GM04504 (cell line): ENCODE measurements at places on chromosomes 6 and 20.

DNA sequence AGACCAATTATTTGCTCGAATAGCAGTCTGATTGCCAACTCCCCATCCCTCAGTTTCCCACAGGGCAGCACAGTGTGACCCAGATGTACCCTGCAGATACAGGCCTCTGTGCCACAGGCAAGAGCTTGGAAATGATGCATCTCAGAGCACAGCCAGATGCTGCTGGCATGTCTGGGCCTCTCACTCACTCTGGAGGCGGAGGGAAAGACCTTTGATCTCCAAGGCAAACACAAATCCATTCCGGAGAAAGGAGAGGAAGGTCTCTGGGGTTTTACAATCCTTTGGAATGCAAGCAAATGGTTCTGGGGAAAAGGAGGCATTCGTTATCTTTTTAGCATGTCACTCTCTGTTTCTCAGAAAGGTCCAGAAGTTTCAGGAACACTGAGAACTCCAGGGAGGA is 74.2 kb downstream of the RIOK1 start:
- no peak for DNase-seq

- no peak for DNase-seq
Measured at GRCh38 chr6:165245287-165245686, 64.1 kb downstream of the C6orf118 start.

DNA sequence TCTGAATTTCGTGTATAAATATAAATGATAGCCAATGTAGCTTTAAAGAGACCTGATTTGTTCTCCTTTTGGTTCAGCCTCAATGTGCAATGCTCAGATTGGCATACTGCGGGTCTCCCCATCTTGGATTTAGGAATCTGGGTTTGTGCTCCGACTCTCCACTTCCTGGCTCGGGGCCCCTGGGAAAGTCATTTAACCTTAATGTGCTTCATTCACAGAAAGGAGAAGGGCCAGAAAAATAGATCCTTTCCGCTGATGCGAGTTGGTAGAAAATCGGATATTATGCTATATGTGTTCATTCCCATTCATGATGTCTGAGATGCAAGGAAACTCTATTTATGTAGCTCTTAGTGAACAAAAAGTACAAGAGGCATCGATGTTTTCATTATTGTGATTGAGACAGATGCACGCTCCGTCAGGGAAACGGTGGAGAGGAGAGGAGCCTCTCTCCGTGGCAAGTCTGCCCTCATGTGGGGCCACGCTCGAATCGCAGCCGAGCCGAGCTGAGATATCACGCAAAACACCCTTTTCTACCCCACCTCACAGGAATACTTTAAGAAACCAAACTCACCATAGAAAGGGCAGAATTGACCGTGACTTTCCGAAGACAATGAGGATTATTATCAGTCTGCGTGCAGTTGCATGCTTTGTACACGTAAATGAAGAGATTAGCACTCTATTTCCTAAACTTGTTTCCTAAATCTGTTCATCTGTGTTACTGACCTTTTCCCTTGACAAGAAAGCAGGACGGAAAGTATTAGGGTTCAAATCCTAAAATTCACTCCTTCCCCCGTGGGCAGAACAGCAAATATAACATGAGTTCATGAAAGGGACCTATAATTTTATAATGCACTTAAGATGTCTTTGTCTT is 136.6 kb downstream of the COL9A1 start:
- no peak for DNase-seq

DNA sequence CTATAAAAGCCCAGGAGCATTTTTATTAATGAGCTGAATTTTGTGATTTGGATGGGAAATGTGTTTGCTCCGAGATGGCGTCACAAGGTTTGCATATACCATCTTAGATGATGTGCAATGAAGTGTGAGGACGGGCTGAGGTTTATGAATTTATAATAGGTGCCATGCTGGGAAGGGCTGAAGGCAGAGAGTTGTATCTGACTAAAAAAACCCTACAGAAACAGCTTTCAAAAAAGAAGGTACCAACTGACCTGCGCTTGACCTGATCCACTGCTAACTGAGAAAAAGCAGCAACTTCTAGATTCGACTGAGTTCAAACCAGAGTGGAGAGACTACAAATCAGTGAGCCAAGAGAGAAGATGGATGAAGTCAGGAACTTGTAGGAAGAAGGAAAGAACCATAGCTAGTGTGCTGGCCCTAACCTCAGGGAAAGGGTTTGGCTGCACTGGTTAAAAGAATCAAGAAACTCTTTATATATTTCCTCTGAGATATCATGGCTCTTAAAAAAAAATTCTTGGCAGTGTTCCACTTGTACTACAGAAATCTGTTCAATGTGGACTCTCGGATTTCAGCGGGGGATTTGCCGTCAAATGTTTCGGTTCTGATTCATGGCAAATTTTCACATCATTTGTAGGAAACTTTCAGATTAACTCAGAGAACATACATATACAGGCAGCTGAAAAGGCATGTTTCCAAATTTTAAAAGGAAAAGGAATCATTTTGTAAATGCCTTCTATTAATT is 56.5 kb upstream of the HDGFL1 start:
- no peak for DNase-seq

- DNase-seq = no peak
Measured at GRCh38 chr6:42873313-42873712, 6.1 kb upstream of the RPL7L1 start.

GRCh38 chr6:155024391-155025027 is 29.4 kb downstream of the TIAM2 start:
- DNase-seq = no peak

- DNase-seq = no peak
Measured at GRCh38 chr6:100135977-100136376, 142.0 kb upstream of the MCHR2 start.

GRCh38 chr6:36546308-36546919 is 865 bp downstream of the STK38 start:
- DNase-seq = no peak

- no peak for DNase-seq
Measured at GRCh38 chr20:18628330-18628920, 40.6 kb downstream of the DTD1 start.

DNA sequence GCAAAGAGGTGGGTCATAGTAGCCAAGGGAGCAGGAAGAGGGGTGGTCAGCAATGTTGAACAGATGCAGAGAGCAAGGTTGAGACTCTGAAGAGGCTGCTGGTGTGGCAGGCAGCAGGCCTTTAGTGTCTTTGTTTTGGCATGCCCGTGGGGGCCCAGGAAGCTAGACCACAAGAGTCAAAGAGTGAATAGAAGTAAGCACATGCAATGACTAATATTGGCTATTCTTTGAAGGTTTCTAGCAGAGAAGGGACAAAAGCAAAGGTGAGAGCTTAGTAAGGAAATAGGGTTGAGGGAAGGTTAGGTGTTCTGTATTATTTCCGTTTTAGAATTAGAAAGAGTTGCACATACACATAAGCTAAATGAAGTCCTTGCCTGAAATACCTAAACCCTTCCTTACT is 18.8 kb downstream of the TDRD6 start:
- DNase-seq = no peak

DNA sequence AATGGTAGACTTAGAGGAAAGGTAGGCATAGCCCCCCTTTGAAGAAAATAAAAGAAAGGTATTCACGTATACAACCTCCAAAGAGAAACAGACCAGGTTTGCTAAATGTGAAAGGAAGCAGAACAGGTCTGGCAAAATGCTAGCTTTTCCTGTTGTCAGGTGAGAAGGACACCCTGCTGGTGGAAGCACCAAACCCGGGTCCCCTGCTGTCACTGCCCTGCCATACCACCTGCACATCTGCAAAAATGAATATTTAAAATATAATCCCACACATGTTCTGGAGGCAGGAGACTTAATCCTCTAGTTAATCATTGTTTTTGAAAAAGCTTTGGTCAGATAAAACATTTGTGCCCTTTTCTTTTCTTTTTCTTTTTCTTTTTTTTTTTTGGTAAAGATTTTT is 48.9 kb upstream of the OLIG3 start:
- no peak for DNase-seq

GRCh38 chr20:6746901-6747609 is 20.4 kb upstream of the BMP2 start:
- no peak for DNase-seq

DNA sequence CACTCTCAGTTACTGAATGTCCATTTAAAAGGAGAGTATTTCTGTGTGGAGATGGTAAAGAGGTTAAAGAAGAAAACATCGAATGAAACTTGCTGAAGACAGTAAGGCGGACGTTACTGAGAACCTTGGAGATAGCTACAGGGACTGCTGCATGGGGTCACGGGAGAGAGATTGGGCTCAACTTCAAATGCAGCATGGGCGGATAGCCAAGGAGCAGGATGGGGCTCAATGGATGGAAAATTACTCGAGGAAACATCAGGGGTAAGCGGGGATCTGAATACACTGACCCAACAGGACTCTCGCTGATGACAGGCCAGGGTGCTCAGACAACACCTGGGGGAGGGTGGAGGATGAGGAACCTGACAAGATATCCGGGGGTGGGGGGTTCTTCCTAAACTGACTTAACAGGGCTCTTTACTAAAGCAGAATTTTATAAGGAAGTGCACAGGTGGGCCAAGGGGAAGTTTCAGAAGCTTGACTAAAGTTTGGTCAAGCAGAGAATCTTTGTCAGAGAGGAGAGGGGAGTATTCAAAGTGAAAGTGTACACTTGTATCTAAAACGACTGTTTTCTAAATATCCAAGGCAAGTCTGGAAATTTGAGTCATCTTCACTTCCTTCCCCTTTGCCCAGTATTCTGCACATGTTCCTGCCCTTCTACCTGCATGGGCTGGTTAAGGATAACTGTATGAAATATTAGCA is 22.8 kb downstream of the ECT2L start:
- DNase-seq = no peak

GRCh38 chr20:43408848-43409576 is 48.7 kb upstream of the SRSF6 start:
- DNase-seq = peak; percentile 23

DNA sequence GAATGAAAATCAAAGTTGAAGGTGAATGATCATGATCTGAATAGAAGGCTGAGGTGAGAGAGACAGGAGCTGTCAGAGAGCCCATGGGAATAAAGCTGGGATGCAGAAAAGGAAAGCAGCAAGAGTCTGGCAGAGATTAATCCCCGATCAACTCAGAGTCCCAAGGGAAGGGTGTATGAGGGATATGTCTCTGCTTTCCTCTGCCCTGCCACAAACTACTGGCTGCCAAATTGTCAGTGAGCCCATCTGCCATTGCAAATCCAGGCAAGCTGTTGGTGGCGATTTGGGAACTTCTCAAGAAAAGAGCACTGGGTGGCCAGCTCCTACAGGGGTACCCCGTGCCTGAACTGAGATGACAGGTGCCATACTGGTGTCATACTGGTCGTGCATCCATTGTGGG is 705.5 kb upstream of the MAN1A1 start:
- DNase-seq = no peak

DNA sequence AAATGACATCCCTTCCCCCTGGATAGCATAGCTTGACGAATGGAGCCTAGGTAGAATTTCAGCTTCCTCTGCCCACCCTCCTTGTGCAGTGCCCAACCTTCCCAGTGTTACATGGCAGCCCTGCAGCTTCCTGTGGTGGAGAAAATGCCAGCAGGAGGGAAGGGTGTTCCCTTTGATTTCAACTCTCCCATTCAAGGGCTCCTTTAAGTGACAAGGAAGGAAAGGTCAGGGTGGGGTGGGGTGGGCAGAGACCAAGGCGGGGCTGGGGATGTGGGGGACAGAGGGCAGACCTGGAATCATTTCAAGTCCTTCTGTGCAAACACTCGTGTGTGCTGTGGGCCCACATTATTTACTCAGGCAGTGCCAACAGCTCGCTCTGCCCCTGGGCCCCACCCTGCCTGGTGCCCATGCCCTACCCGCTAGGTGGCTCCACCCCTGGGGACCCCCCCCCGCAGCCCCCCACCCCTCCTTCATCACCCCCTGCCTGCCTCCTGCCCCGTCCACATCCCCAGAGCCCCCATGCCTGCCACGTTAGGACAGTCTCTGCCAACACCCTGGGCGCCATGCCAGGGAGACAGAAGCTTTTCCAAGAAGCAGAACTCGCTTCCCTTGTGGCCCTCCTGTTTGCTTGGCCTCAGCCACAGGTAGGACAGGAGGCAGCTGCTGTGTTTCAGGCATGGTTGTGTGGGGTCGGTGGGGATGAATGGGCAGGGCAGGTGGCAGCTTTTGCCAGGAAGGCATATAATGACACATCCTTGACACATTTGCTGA is 9.4 kb downstream of the SPDEF start:
- no peak for DNase-seq

DNA sequence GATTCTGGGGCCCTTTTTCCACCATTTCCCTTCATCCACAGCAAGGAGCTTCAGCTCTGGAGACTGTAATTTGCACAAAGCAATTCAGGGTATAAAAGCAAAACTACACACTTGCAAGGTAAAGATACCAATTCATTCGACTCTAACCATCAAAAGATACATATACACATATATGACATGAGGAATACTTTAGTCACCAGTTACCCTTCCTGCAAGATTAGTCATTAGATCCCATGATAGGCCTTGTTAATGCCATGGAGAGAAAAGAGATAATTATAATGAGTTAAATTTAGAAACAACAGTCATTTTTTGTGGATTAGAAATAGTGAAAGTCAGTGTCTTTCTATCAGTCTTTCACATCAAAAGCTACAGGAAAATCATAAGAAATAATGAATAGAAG is 204.2 kb downstream of the KCNQ5 start:
- DNase-seq = no peak

DNA sequence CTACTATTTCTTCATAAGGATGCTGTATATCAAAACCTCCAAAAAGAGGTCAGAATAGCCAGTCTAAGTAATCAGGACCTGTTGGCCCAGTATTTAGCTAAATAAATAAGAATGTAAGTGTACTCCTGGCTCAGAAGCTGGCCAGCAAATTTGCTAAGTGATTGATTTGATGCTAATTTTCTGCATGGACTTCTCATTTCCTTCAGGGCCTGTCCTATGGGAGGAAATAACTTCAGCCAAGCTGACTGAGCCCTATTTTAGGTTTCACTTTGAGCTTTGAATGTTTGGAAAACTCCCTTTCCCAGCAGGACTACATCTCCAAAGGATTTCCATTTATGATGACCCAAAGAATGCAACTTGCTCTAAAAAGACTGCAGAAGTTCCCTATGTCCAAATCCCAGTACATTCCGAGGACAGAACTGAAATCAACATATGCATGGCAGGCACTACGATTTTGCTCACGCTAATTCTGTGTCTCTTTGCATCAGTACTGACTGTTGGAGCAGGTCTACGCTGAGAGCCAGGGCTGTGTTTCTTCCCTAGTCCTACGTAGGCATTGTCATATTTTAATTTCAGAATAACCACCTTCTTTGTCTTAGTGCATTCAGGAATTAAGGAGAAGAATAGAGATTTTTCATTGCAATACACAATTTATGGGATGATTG is 441.4 kb upstream of the PLCB4 start:
- DNase-seq = no peak

- DNase-seq = no peak
Measured at GRCh38 chr6:73671911-73672685, 18.3 kb upstream of the SLC17A5 start.
